ENCODE measurements at places on chromosomes 12 and 14.

DNA sequence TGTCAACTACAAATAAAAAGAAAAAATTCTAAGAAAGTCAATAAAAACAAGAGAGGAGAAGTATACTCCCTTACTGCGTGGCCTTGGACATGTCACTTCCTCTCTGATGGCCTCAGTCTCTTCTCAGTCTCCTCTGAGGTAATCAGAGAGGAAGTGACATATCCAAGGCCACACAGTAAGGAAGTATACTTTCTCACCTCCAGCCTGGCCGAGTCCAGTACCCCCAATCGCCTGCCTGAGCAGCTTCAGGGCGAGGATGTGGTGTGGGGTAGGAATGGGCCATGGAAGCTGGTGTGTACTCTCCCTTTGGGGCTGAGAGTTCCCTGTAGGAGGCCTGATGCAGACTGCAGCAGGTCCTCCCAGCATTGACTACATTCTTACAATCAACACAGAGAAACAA is 15.8 kb downstream of the VDR start:
- no peak for DNase-seq

- DNase-seq, result no peak
Observed at GRCh38 chr12:120006258-120006975, 17.4 kb downstream of the BICDL1 start.

- DNase-seq, result peak; percentile 57
Observed at GRCh38 chr14:44962334-44963043, 499 bp downstream of the TOGARAM1 start.

DNA sequence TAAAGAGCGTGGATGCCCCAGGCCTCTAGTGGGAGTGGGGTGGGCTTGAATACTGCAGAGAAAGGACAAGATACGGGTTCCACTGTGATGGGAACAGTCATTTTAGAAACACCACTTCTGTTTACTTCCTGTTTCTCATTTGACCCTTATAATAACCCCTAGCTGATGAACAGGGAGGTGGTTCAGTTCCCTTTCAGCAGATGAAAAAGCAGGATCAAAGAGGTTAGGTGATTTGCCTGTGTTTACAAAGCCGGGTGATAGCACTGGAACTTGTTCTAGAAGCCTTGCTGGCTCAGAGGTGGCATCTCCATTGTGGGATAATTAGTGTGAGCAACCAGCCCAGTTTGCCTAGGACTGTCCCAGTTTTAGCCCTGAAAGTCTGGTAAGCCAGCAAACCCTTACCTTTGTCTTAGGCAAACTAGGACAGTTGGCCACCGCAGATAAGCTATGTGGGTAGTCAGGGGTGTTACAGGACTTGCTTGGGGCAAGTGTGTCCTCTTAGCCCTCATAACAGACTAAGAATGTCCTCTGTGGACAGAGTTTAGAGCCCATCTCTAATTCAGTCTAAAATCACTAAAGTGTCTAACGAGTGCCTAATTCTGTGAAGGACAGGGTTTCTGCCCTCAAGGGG is 7.5 kb upstream of the LRP1-AS start:
- DNase-seq, result no peak

- DNase-seq, result no peak
Observed at GRCh38 chr12:32560520-32560919, 118.6 kb upstream of the DNM1L start.

- no peak for DNase-seq
Observed at GRCh38 chr14:94101748-94102147, 8.8 kb upstream of the IFI27 start.

GRCh38 chr12:65685514-65685913 is 138.8 kb upstream of the HMGA2 start:
- DNase-seq, result no peak

DNA sequence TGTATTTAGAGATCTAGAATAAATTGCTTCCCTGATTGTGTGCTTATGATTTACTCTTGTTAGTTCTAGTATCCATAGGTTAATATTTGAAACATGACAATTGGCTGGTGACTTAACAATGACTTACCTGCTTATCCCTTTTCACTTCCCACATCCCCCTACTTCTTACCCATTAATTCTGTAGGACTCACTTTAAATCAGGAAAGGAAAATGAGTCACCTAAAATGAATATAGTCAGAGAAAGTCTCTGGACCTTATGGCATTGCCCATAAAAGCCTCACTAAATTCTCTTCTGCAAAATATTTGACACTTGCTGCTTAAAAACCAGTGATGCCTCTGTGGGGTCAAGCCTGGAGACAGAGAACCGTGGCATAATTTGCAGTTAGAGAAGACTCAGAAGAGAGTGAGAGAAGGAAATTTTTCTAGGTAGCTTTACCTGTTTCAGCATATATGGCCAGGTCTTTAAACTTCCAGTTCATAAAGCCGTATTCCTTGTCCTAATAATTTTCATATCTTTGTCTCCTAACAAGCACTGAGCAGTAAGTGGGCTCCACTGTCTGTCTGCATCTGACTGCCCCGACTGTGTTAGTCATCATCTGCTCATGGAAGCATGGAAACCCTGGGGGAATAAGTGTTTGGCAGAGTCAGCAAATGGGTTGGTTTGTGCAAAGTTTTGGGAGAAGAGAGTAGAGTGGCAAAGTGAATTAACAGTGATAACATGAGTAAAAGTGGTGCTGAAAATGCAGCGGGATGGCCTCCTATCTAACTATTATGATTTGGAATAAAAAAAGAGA is 294.4 kb downstream of the AKAP6 start:
- no peak for DNase-seq

DNA sequence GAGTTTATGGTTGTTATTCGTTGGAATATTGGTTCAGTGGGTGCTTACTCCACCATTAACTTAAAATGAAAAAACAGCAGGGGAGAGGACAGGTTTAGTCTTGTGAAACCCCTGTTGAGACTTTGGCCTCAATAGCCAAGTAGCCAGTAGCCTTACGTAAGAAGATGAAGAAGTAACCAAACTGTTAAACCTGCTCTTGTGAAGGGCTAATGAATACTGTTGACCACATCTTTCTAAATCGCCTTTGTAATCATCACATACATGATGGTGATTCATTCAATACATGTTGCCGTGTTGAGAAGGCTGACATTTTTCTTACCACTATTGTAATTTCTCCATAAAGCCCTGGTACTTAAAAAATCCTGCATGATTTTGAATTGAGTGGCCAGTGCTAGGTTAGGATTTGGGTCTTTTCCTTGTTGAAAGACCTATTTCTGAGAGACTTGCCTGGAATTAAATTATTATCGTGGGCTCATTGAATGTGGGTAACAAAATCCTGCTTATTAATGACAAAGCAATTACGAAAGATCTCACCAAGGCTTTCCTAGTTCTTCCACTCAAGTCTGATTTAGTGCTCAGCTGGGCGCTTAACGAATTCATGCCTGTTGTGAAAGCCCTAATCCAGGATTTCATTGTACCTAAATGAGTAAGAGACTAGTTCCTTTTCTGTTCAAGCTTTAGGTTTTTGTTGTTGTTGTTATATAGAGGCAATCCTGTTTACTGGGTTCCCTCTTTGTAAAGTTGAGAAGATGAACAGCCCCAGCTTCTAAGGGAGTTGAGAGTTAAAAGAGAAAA is 333.1 kb downstream of the FUT8 start:
- DNase-seq, result no peak

DNA sequence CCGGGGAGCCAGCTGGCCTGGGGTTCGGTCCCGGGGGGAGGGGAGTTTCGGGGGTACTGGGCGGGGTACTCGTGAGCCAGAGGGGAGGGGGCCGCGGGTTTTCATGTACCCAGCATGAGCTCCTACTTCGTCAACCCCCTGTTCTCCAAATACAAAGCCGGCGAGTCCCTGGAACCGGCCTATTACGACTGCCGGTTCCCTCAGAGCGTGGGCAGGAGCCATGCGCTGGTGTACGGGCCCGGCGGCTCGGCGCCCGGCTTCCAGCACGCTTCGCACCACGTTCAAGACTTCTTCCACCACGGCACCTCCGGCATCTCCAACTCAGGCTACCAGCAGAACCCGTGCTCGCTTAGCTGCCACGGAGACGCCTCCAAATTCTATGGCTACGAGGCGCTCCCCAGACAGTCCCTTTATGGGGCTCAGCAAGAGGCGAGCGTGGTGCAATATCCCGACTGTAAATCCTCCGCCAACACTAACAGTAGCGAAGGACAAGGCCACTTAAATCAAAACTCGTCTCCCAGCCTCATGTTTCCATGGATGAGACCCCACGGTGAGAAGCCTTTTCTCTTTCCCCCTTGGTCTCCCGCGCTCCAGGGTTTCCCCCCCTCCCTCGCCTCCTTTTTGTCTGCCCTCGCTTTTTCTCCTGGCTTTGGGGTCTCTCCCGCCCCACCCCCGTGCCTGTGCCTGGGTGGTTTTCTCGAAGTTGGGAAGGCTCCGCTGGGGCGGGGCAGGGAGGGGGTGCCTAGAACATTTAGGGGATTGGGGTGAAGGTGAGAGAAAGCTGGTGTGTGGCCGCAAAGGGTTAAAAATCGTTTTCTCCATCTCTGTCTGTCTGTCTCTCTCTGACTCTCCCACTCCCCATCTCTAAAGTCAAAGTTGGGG is 627 bp downstream of the HOXC8 start:
- DNase-seq, result no peak

GRCh38 chr14:70317969-70318634 is 41.4 kb downstream of the COX16 start:
- DNase-seq, result no peak

- peak; percentile 71 for DNase-seq
Observed at GRCh38 chr12:92899386-92900001, 29.6 kb downstream of the EEA1 start.

DNA sequence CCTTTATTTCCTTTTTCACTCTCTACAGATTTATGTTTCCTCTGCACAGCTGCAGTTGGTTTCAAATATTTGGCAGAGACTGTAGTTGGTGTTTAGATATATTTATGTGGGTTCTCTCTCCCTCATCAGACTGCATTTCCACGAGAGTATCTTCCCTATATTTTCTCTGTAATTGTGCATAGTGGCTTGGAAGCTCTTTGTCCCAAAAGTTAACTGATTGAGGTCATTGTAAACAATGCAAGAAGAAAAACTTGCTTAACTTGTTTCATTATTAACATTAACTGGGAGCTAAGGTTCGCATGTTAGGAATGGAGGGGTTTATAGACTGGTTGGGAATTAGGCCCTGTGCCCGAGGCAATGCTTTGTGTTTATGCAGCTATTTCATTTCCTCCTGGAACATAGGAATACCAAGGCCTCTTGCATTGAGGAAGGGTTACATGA is 216.9 kb upstream of the HMGA2 start:
- DNase-seq, result no peak

GRCh38 chr12:18935371-18935965 is 194.1 kb upstream of the PLEKHA5 start:
- DNase-seq, result no peak

GRCh38 chr12:85253853-85254252 is 26.2 kb upstream of the ALX1 start:
- no peak for DNase-seq

DNA sequence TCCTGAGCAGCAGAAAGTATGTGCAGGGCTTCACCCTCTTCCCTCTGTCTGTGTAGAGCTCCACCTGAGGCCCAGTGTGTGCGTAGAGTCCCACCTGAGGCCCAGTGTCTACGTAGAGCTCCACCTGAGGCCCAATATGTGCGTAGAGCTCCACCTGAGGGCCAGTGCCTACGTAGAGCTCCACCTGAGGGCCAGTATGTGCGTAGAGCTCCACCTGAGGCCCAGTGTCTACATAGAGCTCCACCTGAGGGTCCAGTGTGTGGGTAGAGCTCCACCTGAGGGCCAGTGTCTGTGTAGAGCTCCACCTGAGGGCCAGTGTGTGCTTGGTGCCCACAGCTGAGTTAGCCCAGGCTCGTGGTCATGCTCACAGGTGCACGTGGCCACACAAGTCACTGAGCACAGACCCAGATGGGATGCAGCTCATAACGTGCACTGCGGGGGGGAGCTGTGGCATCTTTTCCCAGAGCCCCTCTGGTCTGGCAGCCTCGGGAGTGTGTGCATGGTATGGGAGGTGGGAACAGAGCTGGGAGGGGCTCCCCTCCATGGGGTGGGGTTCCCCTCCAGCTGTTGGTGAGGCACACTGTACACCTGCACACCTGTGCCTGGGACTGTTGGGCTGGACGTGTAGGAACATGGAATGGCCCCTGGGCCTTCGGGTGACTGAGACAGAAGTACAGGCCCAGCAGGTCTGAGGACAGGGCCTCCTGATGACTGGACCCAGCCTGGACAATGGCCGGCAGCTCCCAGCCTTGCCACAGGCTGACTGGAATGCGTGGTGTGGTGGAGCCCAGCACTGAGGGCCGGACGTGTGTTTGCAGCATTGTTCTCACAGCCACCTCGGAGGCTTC is 20.1 kb downstream of the PACS2 start:
- DNase-seq, result no peak

GRCh38 chr12:3078086-3078820 is 1.1 kb downstream of the TSPAN9 start:
- DNase-seq, result no peak

GRCh38 chr14:38389681-38390080 is 133.8 kb upstream of the CLEC14A start:
- DNase-seq, result no peak

- DNase-seq, result no peak
Observed at GRCh38 chr14:61322799-61323290, 1.5 kb downstream of the PRKCH start.

- DNase-seq, result no peak
Observed at GRCh38 chr12:89243771-89244170, 108.5 kb downstream of the DUSP6 start.

- DNase-seq, result no peak
Observed at GRCh38 chr12:10293151-10293550, 14.5 kb upstream of the KLRD1 start.

- no peak for DNase-seq
Observed at GRCh38 chr12:1382151-1382550, 212.2 kb downstream of the FBXL14 start.

- DNase-seq, result peak; percentile 41
Observed at GRCh38 chr14:96592591-96593386, 90.6 kb downstream of the PAPOLA start.

DNA sequence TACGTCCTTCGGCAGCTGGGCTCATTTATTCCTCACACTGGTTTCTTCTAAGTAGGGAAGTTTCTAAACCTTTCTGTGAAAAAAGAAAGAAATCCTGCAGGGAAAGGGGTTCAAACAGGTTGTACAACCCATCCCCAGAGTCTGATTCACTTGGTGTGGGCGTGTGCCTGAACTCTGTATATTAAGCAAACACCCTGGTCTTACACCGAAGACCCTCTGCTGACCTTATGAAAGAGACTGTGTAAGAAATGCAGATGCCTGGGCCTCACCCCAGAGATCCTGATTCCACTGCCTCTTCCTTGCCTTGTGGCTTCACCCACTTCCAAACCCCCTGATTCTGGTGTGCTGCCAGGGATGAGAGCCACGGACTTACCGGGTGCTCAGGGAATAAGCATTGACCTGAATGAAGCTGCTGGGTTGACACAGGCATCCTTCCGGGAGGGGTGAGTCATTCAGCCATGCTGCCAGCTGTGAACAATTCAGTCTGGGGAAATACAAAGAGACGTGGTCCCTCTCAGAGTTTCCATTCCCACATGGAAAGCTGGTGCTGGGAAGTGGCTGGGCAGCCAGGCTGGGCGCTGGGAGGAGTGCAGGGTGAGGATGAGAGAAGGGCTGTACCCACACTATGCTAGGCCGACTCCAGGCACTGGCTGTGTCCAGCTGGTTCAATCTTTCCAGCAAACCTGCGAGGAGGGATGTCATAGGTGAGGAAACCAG is 26.5 kb upstream of the ACTN1 start:
- DNase-seq, result peak; percentile 22

GRCh38 chr14:72704502-72704901 is 189.4 kb downstream of the DPF3 start:
- DNase-seq, result no peak

GRCh38 chr12:124713041-124713435 is 145.6 kb upstream of the NCOR2 start:
- DNase-seq, result peak; percentile 64

GRCh38 chr14:84401631-84402030 is 1128.3 kb upstream of the FLRT2 start:
- no peak for DNase-seq
